NCI-H187 (cell line): ENCODE measurements at places on chromosomes 13 and 19.
A peak's percentile ranks its signal among the peaks of the same experiment; 100 is the strongest.

- DNase-seq = no peak
Measured at GRCh38 chr19:35099897-35100275, 15.7 kb upstream of the FXYD3 start.

DNA sequence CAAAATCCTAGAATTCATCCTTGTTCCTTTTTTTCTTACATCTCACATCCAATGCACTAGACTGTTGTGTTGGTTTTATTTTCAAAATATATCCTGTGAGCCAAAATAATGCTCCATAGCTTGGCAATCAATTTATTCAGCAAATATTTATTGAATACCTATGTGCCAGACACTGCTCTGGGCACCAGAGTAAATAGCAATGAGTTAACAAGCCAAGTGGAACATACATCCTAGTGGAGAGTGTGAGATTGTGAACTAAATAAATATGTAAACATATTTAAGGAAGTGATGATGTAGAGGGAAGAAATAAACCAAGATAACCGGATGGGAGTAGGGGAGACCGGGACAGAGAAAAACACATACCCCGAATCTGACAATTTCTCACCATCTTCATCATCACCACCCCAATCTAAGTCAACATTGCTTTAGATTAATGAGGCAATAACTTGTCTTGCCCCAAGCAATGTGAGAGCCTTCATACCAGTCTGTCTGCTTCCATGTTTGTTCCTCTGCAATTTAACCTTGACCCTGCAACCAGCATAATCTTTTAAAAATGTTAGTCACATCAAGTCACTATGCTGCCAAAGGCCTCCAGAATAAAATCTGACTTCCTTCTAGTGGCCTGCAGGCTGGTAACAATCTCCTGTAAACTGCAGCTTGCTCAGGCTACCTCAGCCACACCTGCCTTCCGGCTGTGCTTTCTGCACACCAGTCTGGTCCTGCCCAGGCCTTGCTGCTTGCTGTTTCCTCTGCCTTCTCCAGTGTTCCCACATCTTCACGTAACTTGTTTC is 199.2 kb downstream of the DLEU7 start:
- no peak for DNase-seq

GRCh38 chr19:13089139-13089856 is 13.4 kb downstream of the LYL1 start:
- DNase-seq = no peak

DNA sequence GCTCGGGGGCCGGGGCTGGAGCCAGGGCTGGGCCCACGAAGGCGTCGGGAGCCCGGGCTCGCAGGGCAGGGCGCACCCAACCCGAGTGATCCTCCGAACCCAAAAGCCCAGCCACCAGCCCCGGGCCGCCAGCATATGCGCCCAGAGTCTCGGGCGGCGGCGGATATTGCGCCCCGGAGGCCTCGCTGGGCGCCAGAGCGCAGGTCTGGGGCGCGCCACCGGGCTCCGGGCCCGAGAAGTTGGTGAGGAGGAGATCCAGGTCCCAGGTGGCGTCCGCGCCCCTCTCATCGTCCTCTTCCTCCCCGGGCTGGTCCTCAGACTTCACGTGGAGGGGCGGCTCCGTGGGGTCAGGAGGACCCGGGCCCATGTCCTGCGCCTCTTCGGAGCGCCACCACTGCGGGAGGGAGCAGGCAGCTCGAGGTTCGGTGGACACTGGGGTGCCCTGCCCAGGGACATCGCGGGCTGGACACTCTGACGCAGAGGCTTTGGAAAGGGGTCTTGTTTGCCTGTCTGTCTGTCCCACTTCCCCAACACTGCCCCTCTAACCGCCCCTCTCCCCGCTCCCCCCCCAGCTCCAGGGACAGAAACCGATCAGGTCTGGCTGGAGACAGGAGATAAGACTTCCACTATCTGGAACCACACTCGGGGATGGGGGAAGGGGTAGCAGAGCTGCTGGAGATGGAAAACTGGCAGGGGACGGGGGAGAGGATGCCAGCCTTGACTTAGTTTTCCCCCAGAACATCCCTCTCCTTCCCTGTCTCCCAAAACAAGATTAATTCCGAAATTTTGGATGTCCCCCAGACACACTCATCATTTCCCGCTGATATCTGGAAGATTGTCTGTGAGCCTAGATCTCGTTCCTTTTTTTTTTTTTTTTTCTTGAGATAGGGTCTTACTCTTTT is 1.0 kb downstream of the KLF1 start:
- DNase-seq = no peak

DNA sequence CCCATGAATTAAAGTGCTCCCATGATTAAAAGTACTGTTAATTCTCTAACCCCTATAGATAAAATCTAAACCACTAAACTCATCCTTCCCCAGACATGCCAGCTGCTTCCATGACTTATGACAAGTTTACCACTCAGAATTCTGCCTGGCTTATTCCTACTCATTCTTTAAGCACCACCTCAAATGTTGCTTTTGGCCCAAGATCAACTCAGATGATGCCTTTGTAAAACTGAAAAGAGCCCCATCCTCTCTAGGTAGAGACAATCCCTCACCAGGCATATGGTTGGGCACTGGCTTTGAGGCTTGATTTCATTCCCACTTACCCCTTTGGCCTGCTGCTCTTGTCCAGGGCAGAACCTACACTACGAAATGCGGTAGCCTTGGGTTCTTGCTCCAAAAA is 250.0 kb downstream of the DNAJC15 start:
- DNase-seq = no peak

- DNase-seq = no peak
Measured at GRCh38 chr19:8334458-8335342, 8.4 kb downstream of the KANK3 start.

- DNase-seq = no peak
Measured at GRCh38 chr19:17348700-17349099, 11.3 kb downstream of the GTPBP3 start.

- peak; percentile 26 for DNase-seq
Measured at GRCh38 chr13:58018865-58019264, 387.3 kb downstream of the PCDH17 start.

- no peak for DNase-seq
Measured at GRCh38 chr19:12754465-12755196, 3.0 kb downstream of the BEST2 start.

DNA sequence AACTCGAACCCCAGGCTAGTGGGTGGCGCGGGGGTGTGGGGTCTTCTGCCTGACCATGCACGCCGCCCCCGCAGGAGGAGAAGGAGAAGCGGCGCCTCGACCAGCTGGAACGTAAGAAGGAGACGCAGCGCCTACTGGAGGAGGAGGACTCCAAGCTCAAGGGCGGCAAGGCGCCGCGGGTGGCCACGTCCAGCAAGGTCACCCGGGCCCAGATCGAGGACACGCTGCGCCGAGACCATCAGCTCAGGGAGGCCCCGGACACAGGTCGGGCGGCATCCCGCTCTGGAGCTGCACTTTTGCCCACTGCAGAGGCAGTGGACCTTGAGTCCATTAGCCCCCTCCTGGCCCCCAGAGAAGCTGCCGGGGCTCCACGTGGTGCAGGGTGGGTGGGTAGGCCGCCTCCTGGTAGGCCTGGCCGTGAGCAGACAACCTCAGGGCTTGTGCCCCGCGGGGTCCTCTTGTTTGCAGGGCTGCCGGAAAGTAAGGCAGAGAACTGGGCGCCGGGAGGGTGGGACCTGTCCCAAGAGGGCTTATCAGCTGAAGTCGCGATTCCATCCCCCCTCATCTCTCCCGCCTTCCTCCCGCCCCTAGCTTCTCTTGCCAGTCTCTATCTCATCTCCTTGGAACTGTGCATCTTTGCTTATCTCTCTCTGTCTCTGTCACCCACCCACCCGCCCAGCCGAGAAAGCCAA is 9.9 kb downstream of the CCDC124 start:
- DNase-seq = no peak

GRCh38 chr13:30466841-30467252 is 1.1 kb upstream of the HMGB1 start:
- DNase-seq = no peak

GRCh38 chr13:50417597-50417996 is 402.4 kb downstream of the KCNRG start:
- DNase-seq = no peak

DNA sequence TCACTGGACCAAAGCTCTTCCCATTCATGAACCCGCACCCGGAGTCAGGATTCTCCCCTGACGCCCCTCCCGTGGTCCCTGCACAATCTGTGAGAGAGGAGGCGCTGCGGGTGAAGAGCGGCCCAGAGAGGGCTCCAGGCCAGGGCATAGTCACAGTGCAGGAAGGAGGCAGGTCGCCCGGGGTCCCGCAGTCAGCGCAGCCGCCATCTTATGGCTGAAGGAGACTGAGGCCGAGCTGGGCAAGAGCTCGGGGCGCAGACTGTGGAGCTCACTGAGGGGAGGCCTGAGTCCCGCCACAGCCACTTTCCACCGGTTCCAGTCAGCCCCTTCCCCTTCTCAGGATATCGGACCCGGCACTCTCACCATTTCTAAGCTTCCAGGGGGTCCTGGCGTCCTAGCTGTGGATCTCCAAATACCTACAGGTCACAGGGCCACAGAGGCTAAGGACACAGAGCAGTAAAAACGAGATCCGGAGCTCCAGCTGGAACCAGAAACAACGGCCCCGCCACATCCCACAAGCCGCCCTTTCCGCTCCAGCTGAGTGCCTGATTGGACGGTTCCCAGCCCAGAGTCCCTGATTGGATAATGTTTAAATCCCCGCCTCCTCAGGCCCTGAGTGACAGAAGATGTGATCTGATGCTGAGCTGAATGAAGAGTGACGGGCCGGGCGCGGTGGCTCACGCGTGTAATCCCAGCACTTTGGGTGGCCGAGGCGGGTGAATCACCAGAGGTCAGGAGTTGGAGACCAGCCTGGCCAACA is at the start of gene ZNF99:
TSS of gene ZNF99 (minus strand) at position 501 of the 760 bp plus-strand sequence. CDS start at position 366, 135 bp downstream.
- DNase-seq = no peak

- DNase-seq = no peak
Measured at GRCh38 chr13:99431927-99432608, 69.2 kb upstream of the TM9SF2 start.
